Femur (tissue), 1 donor: ENCODE measurements at places on chromosomes 3 and 15.

GRCh38 chr3:194730365-194730764 is 44.7 kb downstream of the FAM43A start:
- no peak for DNase-seq

DNA sequence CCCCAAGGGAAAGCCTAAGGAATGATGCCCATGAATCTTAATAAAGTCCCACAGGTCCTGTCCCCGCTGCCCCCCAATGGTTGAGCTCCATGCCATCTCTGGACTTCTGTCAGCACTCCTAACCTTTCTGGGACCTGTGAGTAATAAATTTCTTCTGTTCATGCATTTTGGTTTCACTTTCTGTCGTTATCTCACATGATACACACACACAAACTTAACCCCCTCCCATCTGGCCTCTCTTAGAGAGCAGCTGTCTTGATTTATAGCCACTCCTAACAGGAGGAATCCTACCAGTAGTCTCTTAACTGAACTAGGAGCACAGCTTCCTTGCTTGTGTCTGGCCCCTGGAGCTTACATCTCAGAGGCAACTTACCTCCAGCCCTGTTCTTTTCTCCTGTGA is 82.7 kb upstream of the SELENOK start:
- no peak for DNase-seq

GRCh38 chr3:47865192-47865591 is 62.3 kb downstream of the DHX30 start:
- no peak for DNase-seq

- DNase-seq: no peak
These were observed 83.5 kb downstream of the FAM81A start for GRCh38 chr15:59521443-59521842.

- DNase-seq: no peak
These were observed 634.0 kb upstream of the BCHE start for GRCh38 chr3:166471074-166471767.

DNA sequence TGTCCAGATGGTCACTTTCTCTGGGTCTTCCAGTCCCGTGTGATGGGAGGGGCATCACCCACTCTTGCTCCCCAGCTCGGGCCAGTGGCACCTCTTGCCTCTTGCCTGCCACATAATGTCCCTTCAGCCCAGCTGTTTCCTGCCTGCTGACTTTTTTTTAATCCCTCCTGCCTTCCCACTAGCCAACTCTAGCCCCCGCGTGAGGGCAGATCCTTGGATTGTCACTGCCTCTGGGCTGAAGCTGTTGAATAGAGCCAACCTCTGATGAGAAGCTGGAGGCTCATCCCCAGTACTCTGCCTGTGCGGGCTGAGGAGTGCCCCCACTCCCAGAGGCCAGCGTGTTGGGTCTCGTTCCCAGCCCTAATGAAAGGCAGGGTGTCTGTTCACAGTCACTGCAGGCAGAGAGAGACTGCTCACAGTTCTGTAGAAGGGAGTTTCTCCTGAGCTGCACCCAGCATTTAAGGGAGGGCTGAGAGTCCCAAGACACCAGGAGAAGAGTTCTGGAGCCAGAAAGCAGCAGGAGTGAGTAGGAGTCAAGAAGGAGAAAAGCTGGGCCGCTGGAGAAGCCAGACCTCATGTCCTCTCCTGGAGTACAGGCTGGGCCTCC is 30.1 kb upstream of the TIMP4 start:
- DNase-seq: no peak
